ENCODE measurements at places on chromosomes 12 and 14.

DNA sequence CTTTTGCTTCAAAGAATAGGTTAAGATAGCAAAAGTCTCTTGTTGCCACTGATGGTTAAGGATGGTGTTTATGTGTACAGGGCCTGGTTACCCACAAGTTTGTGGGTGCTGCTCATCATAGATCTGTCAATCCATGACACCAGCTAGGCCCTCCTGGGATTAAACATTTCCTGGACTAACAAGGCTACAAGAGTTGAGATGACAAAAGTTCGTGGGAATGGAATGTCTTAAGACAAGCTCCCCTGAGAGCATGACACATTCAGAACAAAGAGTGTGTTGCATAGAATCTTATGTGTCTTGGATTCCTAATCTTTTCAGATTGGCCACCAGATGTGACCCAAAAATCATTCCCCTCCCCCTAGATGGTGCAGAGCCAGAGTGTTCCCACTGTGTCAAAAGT, 592.5 kb upstream of the USP15 start:
- no peak for DNase-seq

- no peak for DNase-seq
These were observed 34.4 kb upstream of the PSMA6 start for GRCh38 chr14:35257809-35258208.

GRCh38 chr14:101233808-101234207, 327.5 kb upstream of the DIO3 start:
- DNase-seq: no peak

- no peak for DNase-seq
These were observed 5.0 kb downstream of the CREBL2 start for GRCh38 chr12:12616512-12617310.

DNA sequence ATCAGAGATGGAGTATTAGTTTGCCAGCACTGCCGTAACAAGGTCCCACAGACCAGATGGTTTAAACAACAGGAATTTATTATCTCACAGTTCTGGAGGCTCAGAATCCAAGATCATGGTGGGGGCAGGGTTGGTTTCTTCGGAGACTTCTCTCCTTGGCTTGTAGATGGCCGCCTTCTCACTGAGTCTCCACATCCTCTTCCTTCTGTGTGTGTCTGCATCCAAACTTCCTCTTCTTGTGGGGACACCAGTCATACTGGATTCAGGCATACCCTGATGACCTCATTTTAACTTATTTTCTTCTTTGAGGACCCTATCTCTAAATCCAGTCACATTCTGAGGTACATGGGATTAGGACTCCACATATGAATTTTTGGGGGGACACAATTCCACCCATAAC, 455.5 kb downstream of the RGS6 start:
- no peak for DNase-seq

DNA sequence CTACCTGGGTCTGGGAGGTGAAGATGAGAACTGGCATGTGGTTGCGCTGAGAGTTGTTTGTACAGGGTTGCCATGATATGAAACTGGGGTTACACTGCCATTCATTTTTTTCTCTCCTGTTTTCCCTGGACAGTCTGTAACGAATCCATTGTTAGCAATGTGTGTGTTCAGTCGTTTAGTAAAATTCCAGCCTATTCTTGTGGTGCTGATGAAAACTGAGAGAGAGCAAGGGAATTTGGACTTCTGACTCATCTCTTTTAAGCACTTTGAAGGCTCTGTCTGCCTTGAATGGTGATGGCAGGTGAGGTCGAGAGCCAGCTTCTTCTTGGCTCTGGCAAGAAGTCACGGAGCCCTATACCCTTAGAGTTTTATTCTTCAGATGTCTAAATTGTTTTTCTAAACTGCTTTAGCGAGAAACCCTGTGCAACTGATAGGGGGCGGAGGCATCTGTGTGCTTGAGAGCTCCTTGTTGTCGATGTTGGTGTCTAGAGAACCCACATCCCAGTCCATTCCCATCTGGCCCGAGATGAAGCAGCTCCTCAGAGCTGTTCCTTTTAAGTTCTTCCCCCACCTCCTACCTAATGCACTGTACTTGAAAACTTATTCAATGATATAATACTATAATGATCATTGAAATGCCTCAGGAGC, 204.4 kb downstream of the TMX1 start:
- DNase-seq: no peak

GRCh38 chr12:78239544-78239943, 408.9 kb downstream of the NAV3 start:
- no peak for DNase-seq

GRCh38 chr12:108457006-108457733, 57.9 kb upstream of the FICD start:
- no peak for DNase-seq

- no peak for DNase-seq
These were observed 3.9 kb upstream of the TSHR start for GRCh38 chr14:80951491-80951890.

Data from body of pancreas (tissue), 4 donors.